ENCODE measurements at places on chromosomes 7 and 10.

- no peak for DNase-seq
Measured at GRCh38 chr10:15075421-15075820, 13.2 kb downstream of the ACBD7 start.

DNA sequence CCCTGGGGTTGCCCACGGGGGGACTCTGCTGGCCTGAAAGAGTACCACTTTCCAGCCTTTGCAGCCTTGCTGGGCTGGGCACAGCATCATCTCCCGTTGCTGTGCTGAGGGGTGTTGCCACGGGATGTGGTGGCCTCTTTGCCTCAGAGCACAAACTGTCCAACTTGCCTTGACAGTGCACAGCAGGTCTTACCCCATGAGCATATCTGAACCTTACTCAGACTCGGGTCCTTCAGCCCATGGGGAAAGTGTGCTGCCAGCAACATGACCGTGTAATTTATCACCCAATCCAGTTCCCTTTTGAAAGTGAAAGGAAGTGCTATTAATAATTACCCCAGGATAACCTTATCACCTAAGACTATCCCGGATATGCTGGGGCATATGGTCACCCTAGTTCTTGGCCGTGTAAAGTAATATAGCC lies 46.8 kb downstream of the TBXAS1 start:
- DNase-seq: no peak

- no peak for DNase-seq
Measured at GRCh38 chr7:117949232-117949631, 76.0 kb upstream of the CTTNBP2 start.

DNA sequence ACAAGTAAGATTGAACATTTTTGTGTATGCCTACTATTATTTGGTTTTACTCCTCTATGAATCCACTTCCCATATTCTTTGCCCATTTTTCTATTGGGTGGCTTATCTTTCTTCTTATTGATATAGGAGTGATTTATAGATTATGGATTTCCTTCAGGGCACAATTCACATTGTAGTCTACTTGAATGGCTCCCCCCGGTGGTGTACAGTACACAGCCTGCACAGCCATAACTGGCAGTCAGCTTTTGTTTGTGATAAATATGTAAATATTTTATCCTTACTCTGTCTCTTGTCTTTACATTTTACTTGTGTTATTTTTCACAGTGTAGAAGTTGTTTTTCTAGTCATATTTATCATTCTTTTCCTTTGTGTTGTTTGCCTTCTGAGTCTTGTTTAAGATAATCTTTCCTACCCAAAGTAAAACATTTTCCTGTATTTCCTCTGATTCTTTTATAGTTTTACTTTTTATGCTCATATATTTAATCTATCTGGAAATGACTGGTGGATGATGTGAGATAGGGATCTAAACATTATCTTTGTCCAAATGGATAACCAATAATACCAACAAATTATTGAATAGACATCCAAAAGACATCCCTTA lies 23.9 kb upstream of the CALD1 start:
- no peak for DNase-seq

DNA sequence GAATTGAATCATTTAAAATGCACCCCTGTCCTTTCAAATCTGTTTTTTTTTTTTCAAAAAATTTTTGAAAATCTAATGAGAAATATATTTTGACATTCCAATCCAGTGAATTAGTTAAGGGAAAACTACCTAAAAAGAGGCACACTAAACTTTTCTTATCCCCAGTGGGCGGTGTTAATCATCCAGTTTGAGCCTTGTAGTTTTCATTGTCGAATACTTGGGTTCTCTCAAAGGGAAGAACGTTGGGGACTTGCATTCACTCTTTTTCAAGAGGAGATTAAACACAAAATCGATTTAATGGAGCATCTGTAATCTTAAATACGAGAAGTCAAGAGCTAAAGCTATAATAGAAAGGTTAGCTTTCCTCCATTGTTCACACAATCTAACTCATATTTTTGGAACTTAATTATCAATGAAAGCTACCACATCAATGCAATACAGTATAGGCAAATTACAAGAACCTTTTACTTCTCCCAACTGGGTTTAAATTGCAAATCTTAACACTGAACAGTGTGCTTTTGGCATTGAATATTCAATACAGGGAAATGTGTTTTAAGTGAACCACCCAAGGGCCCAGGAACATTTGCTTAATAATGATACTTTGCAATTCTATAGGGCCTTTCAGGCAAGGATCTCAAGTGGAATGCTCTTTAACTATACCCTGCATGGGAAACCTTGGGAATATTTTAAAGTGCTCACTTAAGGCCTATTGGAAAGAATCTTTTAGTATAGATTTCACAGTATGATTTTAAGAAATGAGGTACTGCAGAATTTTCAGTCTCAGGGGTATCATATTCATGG lies 13.1 kb upstream of the SP8 start:
- no peak for DNase-seq

GRCh38 chr7:259751-260405 lies 30.1 kb upstream of the FOXL3 start:
- no peak for DNase-seq
